ENCODE measurements at places on chromosomes 7 and 10.

DNA sequence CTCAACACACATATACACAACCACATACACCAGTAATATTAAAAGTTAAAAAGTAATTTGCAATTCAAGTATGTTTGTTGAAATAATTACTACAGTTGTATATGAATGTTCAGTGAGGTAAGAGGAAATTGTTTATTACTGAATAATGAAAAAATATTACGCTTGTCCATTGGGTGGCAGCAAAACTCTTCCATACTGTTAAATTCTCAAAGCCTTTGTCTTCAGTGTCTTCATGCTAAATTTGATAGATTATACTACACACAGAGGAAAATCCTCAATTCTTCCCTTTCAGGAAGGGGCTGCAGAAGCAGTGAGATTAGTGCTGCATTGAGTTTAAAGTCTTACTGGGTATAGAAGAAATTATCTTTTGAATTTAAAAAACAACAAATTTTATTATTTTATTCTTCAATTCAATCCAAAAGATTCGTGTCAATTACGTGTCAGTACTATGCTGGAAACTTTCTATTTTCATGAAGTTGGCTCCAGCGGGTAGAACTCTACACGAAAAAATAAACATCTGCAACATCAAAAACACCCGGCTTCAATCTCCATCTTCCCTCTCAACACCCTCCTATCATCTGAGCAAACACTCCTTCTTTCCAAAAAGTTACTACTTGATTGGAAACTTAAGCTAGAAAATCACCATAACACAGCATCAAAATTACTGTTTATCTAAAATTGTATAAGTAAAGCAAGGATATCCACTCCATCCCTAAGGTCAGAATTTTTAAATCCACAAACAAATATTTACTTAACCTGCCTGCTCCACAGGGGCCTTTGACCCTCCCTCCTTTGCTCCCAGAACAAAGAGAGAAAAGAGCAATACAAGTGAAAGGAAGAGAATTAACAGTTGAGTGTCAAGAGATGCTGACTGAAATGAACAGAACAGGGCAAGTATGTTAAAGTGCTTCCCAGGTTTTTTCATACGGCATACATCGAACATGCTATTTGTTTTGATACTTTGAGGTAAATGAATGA, 37.0 kb upstream of the TES start:
- DNase-seq = no peak

DNA sequence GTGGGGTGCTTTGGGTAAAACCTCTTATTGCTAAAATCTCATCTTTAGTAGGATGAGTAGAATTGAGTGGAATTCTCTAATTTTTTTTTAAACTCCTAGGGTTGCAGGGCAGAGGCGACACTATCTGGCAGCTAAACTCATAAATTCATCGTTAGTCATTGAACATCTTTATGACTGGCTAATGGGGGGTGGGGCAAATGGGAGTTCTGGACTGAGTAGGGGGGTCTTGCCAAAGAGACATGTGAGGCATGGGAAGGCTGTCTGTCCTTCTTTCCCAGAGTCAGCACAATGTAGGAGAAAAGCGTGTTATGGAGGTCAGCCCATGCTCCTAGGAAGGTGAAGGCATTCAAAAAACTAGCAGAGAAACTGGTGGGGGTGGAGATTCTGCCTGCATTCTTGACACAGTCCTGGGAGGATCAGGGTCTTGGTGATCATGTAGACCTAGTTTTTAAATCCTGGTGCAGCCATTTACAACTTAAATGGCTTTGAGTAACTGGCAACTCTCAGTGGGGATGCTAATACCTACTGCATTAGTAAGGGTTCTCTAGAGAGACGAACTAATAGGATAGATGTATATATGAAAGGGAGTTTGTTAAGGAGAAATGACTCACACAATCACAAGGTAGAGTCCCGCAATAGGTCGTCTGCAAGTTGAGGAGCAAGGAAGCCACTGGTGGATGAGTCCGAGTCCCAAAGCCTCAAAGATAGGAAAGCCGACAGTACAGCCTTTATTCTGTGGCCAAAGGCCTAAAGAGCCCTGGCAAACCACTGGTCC, 47.7 kb downstream of the EMX2 start:
- no peak for DNase-seq

- DNase-seq = no peak
These were observed 696.3 kb upstream of the GALNT17 start for GRCh38 chr7:70435634-70436033.

GRCh38 chr10:97483921-97484320, 14.3 kb downstream of the MMS19 start:
- DNase-seq = no peak

- no peak for DNase-seq
These were observed 538.9 kb downstream of the AUTS2 start for GRCh38 chr7:70137126-70137525.

- no peak for DNase-seq
These were observed 14.6 kb downstream of the ZCWPW1 start for GRCh38 chr7:100413889-100414288.

DNA sequence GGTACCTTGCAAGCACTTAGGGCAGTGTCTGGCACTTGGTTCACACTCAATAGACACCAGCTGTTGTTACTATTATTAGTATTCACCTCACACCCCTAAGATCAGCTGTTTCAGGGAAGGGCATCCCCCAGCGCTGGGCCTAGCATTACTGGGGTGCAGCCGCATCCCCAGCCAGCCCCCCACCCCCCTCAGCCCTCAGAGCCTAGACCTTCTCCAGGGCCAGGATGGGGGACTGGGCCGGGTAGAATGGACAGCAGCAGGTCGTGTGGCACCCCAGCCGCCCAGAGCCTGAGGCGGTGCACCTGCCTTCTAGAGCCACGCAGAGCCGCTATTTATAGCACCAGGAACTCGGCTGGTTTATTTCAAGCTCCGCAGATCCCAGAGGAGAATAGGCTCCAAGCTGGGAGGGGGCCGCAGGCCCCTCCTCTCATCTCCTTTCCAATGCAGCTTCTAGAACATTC, 60.5 kb downstream of the GTF2IRD1 start:
- no peak for DNase-seq

GRCh38 chr7:66500087-66500486, 128.6 kb upstream of the KCTD7 start:
- DNase-seq = no peak

GRCh38 chr10:134247-135131, 766 bp upstream of the ZMYND11 start:
- DNase-seq = peak; percentile 56

DNA sequence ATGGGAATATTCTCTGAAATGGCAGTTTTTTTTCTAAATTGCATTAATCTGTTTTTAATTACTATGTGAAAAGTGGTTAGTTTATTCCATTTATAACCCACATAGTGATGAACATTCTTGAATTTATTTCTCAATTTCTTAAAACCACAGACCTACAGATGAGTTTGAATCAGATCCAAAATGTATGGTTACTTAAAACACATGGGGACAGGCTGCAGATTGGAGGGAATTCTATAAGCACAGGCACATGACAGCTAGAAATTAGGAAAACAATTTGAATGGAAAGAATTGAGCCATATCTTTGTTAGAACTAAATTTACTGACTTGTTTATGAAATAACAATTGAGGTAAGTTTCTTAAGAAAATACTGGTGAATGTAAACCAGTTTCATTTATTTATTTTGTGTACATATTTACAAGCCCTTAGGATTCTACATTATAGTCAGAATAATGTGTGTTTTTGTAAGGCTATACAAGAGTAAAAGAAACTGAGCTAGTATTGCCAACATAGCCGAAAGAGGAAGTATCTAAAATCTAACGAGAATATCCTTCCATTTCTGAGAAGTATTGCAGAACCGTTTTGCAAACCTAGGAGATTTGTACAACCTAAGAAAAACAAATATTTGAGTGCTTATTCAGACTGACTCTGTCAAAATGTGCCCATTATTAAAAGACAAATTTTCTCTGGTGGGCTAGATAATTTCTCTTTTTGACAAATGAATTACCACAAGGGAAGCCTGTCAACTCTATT, 434.3 kb upstream of the SEMA3D start:
- no peak for DNase-seq

DNA sequence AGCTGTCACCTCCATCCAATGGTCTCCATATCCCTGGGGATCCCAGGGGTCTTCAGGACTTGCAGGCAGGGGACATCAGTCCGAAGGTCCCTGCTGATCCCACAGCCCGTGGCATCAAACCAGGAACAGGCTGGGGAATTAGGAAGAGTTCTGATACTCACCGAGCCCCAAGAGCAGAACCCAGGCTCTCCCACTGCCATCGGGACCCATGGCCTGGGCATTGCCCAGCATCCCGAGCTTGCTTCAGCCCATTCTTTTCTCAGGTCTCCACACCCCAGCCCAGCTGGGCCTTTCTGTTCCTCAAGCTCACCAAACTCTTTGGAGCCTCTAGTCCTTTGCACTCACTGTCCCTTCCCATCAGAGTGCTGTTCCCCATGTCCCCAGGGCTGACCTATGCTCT, 280.9 kb downstream of the GRID1 start:
- DNase-seq = no peak

DNA sequence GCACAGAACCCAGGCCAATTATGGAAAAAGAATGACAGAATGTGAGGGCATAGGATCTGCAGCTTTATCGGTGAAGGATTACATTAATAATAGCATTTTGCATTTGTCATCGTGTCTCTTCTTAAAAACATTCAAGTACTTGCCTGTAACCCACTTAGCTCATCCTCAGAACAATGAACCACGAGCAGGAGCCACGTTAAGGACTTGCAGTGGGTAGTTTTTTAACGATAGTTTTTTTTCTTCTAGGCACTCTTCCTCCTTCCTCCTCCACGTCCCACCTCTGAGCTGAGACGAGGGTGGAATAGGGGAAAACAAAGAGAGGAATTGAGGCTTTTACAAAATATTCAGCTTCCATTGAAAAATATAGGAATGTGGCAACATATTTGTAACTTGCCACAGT, 27.1 kb downstream of the CDHR3 start:
- DNase-seq = no peak

GRCh38 chr7:16918288-16918895, 36.6 kb upstream of the AGR3 start:
- peak; percentile 35 for DNase-seq

DNA sequence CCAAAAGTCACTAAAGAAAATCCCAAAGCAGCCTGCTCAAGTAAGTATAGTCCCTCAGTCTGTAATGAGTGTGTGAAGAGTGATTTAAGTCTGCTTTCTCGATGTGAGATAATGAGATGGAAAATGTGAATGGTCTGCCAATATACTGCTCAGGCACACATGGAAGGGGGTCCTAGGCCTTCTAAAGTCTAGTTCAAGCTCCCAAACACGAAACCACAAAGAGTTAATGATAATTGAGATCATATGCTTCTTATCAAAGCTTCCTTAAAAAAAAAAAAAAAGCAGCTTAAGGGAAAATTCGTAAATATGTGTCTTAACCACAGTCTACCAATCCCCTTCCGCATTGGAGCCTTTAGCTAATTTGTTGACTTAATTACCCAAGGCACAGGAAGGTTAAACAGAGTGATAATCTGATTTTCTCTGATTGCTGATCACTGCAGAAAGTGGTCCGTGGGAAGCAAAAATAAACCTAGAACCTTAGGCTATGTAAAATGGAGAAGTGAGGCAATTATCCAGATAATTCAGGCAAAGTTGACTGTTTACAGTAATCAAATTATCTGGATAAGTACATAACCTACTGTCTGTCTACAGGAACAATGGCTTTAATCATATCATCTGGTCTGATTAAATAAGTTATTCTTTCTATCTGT, 172.9 kb downstream of the MBL2 start:
- no peak for DNase-seq

- DNase-seq = no peak
These were observed 30.4 kb upstream of the SHH start for GRCh38 chr7:155842496-155843265.

GRCh38 chr7:78953090-78953489, 500.4 kb downstream of the MAGI2 start:
- DNase-seq = no peak

DNA sequence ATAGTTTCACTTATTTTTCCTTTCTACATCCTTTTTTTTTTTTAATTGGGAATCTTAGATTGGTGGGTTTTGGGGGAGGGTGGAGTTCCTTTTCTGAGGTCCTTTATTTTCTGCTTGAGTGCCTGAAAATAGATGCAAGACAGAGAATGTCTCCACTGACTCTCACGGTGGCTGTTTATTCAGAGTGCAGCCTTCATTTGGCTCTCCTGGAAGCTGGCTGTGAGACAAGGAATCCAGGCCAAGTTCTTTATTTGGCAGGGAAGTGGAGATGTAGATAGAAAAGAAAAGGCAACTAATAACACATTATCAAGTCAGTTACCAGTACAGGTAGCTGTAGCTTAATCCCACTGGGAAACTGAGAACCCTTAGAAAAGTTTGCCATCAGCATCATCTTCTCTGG, 118.6 kb downstream of the CNTNAP2 start:
- no peak for DNase-seq

GRCh38 chr10:16943295-16944285, 126.4 kb upstream of the RSU1 start:
- no peak for DNase-seq

DNA sequence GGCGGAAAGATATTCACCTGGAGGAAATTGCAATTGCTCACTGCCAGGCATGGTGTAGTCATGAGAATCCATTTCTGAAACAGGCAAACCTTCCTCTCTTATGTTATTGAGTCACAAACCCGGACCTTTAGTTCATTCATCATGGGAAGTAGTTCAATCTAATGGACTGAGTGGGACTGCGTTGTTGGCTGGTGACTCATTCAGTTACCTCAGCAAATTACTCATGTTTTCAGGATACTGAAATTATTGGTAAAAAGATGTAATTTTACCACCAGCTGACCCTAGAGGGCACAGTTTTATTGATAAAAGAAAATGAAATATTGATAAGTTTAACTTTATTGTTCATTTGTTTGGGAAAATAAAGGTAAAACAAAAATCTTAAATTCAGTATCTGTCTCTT, 1194.4 kb upstream of the SORCS1 start:
- no peak for DNase-seq

DNA sequence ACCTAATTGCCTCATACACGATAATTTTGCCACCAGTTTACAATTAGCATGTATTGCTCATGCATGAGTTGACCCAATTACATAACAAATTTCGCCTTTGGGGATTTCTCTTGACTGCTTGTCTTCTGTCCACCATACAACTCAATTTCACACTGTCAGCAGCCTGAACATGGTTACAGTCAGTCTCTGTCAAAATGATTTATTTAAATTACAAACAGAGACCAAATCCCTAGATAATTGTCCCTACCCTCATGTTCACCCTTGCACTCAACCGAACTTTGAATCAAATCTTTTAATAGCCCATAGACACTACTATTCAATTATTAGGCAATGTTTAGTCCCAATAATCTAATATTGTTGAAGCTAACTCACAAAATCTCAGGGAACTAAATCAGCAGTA, 59.7 kb upstream of the NEBL start:
- DNase-seq = no peak

DNA sequence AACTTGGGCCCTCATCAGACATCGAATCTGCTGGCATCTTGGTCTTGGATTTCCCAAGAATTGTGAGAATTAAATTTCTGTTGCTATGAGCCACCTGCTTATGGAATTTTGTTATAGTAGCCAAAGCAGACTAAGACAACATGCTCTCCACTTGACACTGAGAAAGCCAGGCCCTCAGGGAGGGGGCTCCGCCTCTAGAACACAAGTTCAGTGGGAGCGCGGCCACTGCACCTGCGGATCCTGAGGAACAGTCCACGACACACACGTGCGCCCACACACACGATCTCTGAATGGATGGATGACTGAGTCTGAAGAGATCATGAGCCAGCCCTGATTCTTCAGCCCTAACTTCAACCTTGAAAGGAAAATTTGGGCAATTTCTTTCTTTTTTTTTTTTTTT, 73.7 kb downstream of the CTBP2 start:
- no peak for DNase-seq

GRCh38 chr10:5268743-5269142, 72.1 kb downstream of the AKR1C4 start:
- no peak for DNase-seq

GRCh38 chr10:84965468-84965867, 637.1 kb downstream of the CCSER2 start:
- no peak for DNase-seq
